ENCODE measurements at places on chromosomes 13 and 19.

GRCh38 chr19:19416280-19416679 is 10.8 kb downstream of the GATAD2A start:
- no peak overlapping the region for H3K4me3 ChIP-seq
- peaks cover 72% of the 10 kb centered on the region for H3K4me1 ChIP-seq
- H3K36me3 ChIP-seq = peaks cover 6% of the 10 kb centered on the region
- H3K27me3 ChIP-seq = no peaks in the 10 kb centered on the region

- H3K4me1 ChIP-seq = no peaks in the 10 kb centered on the region
- H3K27ac ChIP-seq = no peak overlapping the region
- H3K4me3 ChIP-seq = no peak overlapping the region
Measured at GRCh38 chr13:102729560-102730270, 34.9 kb upstream of the METTL21C start.

DNA sequence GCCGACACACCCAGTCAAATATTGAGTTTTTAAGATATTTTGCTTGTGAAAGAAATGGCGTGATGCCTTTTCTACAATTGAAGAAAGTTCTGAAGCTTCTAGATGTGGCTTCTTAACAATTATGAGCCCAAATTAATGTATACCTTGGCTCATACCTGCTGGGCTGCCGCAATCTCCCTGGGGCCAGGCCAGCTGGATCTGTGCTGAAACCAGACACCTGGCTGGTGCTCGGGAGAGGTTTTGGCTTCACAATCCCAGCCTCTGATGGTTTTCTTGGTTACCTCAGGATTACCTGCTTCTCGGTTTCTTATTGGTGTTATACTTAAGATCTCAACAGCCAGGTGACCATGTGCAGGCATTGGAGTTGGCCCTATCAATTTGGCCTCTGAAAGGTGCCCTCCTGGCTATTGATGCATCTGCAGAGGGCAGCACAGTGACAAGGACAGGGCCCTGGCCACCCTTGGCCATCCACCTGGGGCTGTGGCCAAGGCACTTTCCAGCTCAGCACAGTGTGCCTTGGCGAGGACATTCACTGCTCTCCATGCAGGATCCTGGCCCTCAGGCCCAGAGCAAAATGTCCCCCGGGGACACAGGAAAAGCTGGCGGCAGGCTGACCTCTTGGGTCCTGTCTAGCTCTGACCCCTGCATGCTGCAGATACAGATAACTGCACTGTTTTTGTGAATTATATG is 305.0 kb downstream of the ZNF536 start:
- H3K4me1 ChIP-seq = no peaks in the 10 kb centered on the region
- H3K4me3 ChIP-seq = no peak overlapping the region
- peaks cover 14% of the 10 kb centered on the region for H3K27me3 ChIP-seq
- no peak for DNase-seq
- H3K27ac ChIP-seq = no peak overlapping the region

DNA sequence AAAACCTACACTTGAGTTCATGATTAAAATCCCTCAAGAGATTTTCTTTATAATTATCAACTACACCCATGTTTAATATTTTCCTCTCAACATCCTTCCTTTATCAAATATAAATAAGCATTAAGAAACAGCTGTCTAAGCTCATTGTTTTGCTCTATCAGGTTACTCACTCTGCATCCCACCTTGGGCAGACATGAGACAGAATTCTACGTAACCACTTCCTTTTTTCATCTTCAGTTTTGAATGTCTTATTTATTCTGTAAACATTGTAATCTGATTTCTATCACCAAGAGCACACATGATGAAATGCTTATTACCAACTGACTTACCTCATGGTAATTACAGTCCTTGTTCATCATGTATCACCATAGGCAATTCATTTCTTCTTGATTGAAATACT is 1256.6 kb upstream of the ATXN8OS start:
- H3K27ac ChIP-seq = no peak overlapping the region
- H3K36me3 ChIP-seq = no peaks in the 10 kb centered on the region
- no peaks in the 10 kb centered on the region for H3K4me1 ChIP-seq
- H3K27me3 ChIP-seq = no peaks in the 10 kb centered on the region
- no peak overlapping the region for H3K4me3 ChIP-seq

DNA sequence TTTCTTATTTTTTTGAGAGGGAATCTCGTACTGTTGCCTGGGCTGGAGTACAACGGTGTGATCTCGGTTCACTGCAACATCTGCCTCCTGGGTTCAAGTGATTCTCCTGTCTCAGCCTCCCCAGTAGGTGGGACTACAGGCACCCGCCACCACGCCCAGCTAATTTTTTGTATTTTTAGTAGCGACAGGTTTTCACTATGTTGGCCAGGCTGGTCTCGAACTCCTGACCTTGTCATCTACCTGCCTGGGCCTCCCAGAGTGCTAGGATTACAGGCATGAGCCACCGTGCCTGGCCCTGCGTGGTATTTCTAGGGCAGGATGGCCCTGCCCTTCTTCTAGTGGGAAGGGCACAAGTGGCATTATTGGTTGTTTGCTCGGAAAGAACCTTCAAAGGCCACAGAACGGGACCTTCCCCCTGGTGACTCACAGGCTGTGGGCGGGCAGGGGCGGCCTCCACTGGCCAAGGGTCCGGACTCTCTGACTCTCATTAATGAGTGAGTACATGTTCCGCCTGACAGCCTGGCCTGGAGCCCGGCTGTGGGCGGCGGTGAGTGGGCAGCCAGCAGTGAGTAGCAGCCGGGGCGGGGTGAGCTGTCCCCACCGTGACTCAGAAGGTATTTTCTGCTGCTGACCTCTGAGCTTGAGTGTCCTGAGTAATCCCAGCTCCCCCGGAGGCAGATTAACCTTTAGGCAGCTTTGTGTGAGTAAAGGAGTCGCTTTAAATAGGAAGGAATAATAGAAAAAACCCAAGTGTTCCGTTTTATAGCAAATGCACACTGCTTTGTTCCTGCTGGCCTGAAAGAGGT is 5.1 kb downstream of the DOT1L start:
- peaks cover 57% of the 10 kb centered on the region for H3K4me1 ChIP-seq
- peak; percentile 71 for DNase-seq
- H3K27me3 ChIP-seq = no peaks in the 10 kb centered on the region
- H3K36me3 ChIP-seq = peaks cover 9% of the 10 kb centered on the region
